Right hindlimb (tissue), 1 donor: ENCODE measurements at places on chromosomes 12 and 14.

GRCh38 chr12:52308806-52309425, 12.3 kb downstream of the KRT83 start:
- DNase-seq, result no peak

DNA sequence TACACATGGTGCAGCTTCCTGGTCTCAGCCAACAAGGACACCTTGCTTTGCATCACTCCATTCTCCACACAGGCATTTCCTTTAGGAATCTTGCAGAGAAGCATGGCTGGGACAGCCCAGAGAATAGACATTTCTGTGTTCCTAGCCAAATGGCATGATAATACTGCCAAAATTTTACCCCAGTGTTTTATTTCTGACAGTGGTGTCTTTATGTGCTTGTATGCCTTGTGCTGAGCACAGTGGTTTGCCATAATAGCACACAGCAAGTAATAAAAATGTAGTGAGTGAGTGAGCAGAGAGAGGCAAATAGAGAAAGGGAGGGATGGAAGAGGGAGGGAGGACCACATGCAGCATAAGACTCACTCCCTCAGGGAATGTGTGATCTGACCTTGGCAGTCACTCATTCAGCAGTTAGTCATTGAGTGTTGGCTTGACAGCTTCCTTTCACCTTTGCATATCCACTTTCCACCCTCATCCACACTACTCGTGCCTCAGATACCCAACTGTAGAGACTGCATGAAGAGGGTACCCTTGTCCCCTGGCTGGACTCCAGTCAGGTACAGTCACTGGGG, 212.8 kb upstream of the CCDC196 start:
- DNase-seq, result no peak

DNA sequence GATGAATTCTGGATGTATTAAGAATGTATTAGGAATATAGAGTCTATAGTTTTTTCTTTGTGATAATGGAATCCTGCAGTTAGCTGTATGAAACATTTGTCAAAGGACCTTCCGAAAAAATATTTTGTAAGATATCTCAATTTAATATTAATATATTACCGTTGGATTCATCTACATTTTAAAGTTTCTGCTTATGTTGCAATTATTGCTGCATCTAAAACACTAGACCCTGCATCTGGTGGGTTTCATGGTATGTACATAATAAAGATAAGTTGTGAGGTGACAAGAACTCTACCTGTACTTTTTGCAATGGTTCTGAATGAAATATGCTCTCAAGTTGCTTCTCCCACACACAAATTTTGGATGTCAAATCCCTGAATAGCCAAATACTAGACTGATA, 565.9 kb upstream of the FBXO33 start:
- DNase-seq, result no peak

DNA sequence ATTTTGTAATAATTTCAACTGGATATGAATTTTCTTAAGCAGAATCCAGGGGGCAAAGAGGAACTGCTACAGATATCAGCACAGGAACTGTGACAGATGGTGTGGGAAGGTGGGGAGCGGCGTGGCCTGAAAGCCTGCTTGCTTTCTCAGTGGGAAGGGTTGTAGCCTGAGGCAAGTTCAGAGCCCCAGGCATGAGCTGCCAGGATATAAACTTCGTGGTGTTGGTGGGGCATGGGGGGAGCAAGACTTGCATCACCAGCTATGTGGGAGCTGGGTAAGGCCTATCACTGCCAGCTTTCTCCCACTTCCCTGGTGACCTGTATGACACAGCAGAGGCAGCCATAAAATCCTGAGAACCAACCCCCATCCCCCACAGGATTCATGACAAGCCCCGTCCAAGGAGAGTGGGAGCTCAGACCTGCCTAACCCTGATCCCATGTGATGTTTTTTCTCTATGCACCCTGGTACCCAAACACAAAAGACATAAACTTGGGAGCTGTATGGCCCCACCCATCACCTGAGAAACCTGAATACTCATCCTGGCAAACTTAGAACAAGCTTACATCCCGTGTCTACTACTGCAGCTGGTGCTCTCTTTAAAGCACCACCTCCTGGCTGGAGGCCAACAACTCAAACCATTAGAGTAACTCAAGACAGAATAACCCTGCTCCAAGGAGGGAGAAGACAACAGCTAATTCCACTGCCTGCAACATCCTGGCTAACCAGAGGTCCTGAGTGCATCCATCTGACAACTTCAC, 16.5 kb downstream of the CLEC1A start:
- DNase-seq, result no peak

DNA sequence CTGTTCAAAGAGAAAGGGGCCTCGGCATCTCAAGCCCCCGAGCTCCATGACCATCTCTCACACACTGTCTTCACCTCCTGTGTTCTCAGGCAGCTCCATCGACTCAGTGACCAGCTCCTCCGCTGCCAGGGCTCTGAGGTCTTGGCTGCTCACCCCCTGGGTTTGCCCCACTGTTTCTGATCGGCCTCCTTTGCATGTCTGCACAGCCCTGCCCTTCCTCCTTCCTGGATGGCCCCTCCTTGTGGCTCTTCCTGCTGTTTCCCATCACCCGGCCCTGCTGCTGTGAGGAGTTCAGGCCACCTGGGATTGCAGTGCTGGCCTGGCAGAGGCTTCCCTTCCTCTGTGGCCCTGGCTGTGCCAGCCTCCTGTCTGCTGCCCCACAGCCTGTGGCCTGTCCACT, 38.1 kb upstream of the PIWIL1 start:
- DNase-seq, result no peak

GRCh38 chr14:96824283-96824682, 27.1 kb downstream of the VRK1 start:
- DNase-seq, result no peak

- no peak for DNase-seq
Observed at GRCh38 chr14:61570549-61571290, 124.6 kb upstream of the HIF1A start.

- no peak for DNase-seq
Observed at GRCh38 chr14:52352569-52352968, 38.5 kb downstream of the PTGER2 start.

GRCh38 chr12:111596985-111597830, 1.9 kb downstream of the ATXN2 start:
- DNase-seq, result peak; percentile 46

DNA sequence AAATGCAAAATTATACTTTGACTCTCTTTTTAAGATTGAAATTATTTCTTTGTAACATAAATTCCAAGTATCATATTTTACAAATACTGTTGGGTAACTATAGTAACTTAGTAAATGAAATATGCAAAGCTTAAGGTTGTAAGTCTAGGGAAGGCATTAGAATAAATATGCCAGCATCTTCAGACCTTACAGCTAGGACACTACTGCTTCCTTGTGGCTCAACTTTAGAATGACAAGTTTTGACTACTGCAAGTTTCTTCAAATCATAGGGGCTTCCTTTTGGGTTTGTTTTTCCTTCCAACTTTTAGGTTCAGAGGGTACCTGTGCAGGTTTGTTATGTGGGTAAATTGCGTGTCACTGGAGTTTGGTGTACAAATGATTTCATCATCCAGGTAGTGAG, 17.7 kb upstream of the ANP32D start:
- no peak for DNase-seq

GRCh38 chr12:38831715-38832114, 73.7 kb downstream of the CPNE8 start:
- no peak for DNase-seq

DNA sequence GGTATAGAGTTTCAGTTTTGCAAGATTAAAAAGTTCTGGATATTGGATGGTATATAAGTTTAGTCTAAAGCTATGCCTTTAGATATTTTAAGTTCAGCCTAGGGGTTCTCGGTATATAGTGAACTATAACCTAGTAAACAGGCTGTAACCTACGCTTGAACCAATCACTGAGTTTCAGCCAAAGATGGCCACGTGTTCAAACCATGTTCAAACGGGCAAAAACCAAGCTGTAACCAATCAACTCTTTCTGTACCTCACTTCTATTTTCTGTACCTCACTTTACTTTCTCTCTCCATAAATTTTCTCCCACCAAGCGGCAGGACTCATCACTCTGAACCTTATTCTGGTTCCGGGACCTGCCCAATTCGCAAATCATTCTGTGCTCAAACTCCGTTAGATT, 1.4 kb downstream of the TMBIM4 start:
- DNase-seq, result no peak

DNA sequence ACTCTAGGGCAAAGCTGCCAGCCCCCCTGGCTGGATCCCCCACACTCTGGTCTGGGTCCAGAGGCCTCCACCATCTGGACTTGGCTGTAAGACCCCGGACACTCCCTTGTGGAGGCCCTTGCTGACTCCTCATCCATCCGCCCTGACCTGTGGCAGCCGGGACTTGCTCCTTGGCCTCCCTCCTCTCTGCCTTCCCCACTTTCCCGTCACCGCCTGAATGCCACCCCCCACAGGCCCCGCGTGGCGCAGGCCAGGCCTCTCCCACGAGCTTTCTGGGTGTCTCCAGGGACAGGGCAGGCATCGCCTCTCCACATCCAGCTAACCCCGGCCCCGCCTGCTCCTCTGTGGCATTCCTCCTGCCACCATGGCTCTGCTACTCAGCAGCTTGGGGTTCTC, 14.1 kb downstream of the JAG2 start:
- DNase-seq, result peak; percentile 28

DNA sequence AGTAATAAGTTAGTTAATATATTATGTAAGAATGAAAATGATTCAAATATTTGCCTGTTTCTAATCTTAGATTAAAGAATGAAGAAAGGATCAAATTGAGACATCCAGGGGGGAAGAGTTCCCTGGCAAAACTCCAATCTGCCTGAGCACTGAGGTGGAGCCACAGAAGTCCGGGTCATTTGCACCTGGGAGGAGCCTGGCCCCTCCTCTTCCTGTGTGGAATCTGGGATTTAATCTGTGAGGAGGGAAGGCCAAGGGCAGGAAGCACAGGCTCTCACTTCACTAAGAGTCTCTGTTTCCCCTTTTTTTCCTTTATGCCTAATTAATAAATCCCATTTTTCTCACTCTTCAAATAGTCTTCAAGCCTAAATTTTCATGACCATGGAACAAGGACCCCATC, 599.5 kb downstream of the FLRT2 start:
- DNase-seq, result no peak

- DNase-seq, result no peak
Observed at GRCh38 chr14:73364559-73364958, 93.8 kb downstream of the NUMB start.

- DNase-seq, result no peak
Observed at GRCh38 chr12:42704810-42705401, 115.4 kb upstream of the PRICKLE1 start.

DNA sequence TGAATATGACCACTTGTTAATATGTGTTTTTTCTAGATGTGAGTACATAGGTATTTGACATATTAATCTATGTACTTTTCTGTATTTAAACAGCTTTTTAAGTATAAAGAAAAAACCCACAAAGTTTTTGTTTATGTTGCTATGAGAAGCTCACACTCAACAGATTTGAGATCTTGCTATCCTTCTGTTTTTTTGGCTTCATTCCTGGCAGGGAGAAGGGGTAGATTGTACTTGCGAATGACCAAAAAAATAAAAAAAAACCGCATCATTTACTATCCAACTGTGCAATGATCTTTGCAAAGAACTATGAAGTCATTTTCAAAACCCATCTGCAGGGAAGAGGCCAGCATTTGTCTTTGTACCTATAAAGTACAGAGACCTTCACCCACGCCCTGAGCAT, 28.4 kb upstream of the TBX5 start:
- no peak for DNase-seq

DNA sequence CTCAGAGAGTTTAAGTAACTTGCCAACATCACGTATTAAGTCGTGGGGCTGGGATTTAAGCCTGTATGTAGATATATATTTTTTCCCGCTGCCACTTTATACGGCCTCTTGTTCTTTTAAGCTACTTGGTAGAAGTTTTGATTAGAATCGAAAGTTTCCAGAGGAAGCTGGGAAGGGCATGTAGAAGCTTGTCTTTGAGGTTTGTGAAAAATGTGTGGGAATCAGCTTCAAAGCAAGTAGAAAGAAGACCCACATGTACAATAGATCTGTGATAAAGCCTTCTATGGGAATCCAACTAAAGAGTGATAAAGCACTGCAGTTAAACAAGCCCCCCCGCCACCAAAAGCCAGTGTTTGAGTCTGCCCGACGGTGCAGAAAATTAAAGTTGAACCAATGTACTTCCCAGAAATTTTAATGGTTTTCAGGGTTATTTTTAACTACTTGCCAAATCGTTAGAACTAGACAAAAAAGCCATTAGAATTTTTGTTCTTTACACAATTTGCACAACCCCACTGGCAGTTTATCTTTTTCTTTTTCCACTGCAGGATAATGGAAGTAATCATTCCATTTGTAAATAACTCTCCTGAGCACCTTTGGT, 25.5 kb downstream of the SERPINA11 start:
- no peak for DNase-seq

- peak; percentile 22 for DNase-seq
Observed at GRCh38 chr12:58408516-58408915, 467.1 kb downstream of the ATP23 start.

DNA sequence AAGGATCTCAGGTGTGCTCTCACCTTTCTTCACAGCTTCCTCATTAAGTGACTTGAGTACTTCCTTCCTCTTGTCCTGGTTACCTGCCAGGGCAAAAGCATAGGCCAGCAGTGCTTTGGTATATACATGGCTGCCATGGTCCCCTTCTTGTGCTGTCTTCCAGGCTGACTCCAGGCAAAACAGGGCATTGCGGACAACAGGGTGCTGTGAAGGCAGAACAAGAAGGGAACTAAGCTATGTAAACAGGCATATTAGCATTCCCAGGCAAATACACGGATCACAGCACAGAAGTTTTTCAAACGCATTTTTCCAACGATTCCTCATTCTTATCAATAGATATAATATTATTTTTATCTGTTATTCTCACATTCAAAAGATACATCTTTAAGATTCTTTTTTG, 39.0 kb downstream of the A2M start:
- DNase-seq, result no peak

GRCh38 chr12:52461693-52462092, 9.7 kb upstream of the KRT6B start:
- no peak for DNase-seq

GRCh38 chr12:57965766-57966165, 24.4 kb downstream of the ATP23 start:
- DNase-seq, result no peak

DNA sequence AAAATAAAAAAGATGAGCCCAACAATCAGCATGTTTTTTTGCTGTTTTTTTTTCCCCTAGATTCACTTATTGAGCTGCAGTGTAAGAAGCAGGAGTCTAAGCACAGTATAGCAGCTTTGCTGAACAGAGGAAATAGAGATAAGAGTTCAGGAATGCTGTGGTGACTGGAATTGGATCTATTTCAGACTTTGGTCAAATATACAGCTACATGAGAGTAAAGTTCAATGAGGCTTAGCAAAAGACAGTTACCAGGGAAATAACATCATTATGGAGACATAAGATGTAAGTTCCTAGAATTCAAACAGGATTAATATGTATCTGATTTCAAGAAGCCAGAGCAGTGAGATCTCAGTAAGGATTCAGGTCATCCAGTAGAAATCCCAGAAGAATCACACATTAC, 613.0 kb downstream of the RPS29 start:
- no peak for DNase-seq

GRCh38 chr12:92759634-92760268, 57.0 kb downstream of the PLEKHG7 start:
- no peak for DNase-seq

DNA sequence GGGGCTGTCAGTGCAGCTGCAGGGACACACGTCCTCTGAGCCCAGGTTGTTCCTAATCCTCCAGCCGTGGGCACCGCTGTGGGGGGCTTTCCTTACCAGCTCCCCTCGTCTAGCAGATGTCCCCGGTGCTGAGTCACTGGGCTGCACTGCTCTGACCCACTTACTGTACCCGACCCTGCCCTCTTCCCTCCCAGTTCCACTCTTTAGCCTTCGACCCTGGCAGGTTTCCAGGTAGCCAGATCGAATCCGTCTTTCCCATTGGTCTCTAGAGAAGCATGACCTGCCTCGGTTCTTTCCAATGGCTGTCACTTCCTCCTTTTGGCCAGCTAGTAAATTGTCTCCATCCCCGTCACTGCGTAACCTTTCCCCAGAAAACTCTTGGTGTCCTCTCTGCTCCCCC, 48.4 kb downstream of the ELK3 start:
- DNase-seq, result no peak
